T-helper 1 cell (primary cell): ENCODE measurements at places on chromosomes 12 and 14.

- no peak for DNase-seq
Observed at GRCh38 chr14:50210074-50210473, 21.3 kb downstream of the SOS2 start.

DNA sequence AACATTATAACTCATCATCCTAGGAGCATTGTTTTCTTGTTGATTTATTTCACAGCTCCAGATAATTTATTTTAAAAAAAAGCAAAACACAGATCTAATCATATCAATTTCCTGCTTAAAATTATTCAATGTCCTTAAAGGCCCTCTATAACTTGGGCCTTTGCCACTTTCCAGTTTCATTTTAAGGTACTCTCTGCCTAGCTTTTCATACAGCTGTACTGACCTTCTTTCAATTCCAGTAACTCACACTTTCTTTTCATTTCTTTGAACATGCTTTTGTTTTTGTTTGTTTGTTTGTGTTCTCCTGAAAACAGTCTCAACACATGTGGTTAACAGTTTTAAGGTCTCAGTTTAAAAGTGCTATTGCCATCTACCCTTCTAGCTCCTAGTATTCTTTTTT is 281.9 kb downstream of the ACSS3 start:
- no peak for DNase-seq

- no peak for DNase-seq
Observed at GRCh38 chr12:64566831-64567517, 43.3 kb upstream of the RASSF3 start.

GRCh38 chr12:132410296-132410625 is 79.7 kb upstream of the FBRSL1 start:
- DNase-seq, result no peak

DNA sequence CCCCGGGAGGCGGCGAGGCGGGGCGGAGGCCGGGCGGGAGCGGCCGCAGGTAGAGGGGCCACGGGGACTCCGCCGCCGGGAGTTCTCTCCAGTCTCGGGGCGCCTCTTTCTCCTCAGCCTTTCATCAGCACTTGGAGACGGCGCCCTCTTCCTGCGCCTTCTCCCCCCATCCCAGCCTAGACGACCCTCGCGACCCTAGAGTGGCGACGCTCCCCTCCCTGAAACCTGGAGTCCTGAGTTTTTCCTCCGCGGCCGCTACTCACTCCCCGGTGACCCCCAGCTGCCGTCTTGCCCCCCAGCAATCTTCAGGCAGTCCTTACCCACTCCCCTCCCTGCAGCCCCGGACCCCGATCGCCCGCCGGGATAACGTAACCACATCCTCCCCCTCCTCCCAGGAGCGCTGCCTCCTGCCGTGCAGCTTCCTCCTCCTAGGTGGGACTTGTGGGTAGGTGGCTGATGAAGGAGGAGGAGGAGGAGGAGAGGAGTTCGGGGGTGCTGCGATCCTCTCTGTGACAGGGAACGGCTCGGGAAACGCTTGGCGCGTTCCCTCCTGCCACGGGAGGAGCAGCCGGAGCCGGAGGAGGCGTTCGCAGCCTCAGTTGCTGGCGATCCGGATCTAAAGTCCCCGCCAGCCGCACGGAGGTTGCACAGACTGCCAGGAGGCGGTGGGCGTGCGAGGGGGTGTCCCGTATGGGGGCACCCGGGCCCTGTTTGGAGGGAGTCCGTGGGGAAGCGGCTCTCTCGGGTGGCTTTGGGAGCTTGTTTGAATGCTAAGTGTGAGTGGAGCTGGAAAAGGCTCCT is 891 bp downstream of the PLEKHA5 start:
- DNase-seq, result no peak

DNA sequence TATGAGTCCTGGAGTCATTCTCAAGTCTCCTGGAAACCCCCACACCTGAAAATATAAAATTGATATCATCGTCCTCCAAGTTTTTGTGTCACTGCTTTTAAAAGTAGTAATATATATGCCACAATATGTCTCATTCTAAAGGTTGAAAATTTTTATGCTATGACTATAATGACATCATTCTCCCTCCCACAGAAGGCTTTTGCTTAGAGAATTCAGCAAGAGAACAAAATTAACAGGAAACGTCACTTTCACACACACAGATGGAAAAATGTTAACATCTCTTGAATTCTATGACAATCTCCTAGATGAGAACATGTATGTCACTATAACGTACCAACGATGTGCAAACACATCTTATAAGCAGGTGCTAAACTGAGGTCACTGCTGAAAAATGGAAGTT is 498.3 kb downstream of the FOXG1 start:
- DNase-seq, result no peak

DNA sequence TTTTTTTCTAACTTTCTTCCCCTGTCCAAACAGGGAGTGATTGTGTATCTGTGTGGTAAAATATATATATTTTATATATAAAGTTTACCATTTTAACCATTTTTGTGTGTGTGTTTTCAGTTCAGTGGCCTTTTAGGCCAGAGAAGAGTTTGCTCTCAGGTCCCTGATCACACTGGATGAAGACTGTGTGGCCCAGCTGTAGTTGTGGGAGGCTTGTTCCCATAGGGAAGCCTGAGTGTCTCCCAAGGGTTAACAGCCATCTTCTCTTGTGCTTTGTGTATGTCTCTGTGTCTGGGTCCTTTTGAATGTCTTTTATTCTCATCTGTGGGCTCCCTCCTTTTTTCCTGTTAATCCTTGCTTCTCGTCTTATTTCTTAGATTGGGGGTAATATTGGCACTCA is 23.4 kb downstream of the CGRRF1 start:
- no peak for DNase-seq

GRCh38 chr12:105613887-105614286 is 283.4 kb downstream of the C12orf75 start:
- DNase-seq, result no peak

DNA sequence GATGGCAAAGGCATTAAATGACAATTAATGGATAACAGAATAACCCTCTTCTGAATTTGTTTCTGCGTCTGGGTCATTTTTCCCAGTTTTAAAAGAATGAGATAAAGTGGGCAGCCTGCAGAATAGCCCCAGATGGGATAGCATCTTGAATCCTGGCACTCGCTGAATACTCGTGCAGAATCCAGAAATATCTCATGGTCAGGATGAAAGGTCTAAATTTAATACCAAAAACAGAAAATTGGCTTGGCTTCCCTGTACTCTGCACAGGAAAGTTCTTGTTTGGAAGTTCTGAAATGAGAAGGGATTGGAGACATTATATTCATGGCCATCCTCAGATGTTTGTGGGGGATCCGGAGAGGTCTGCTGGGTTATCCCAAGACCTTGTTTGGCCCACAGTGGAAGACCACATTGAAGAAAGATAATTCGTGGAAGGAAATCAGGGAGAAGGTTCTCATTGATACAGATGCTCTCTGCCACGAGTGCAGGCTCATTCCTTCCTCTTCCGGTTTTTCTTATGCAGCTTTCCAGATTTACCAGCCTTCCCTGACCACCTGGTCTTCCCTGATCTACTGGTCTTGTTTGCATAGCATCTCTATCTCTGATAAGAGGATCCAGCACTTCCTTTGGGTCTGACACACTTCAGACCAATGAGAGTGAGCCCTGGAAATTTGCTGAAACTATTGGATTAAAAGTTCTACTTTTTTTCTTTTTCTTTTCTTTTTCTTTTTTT is 6.0 kb upstream of the IFT81 start:
- DNase-seq, result no peak

DNA sequence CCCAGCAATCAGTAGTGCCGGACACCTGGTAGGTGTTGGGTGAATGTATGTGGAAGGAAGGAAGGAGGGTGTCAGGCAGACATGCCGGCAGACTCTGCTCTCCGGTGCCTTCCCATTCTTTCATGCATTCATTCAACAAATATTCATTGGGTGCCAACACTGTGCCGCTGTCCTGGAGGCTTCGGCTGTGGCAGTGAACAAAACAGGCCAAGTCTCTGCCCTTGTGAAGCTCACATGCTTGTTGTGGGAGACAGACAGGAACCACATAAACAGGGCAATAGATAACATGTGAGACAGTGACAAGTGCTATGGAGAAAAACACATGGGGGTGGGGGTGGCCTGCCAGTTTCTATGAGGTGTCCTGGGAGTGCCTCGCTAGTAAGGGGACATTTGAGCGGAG is 56.5 kb upstream of the ATF1 start:
- DNase-seq, result no peak

- no peak for DNase-seq
Observed at GRCh38 chr12:120350576-120351350, 18.2 kb downstream of the MSI1 start.

- DNase-seq, result no peak
Observed at GRCh38 chr12:46977871-46978375, 101.5 kb upstream of the PCED1B start.

DNA sequence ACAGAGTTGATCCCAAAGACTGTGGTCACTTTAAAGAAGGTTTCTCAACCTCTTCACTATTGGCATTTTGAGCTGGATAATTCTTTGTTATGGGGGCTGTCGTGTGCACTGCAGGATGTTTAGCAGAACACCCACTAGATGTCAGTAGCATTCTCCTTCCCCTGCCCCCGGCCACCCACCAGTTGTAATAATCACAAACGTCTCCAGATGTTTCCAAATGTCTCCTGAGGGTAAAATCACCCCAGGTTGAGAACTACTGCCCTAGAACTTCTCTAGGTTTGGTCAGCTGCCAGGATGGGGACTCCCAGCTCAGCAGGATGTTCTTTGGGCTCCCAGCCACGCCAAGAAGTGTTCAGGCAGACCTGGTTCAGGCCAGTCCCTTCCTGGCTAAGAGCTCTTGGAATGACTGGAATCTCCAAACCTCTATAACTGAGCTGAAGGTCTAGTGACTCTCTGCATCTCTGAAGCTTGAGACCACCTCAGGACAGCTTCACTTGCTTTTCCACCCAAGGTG is 12.5 kb upstream of the AJUBA start:
- DNase-seq, result no peak

DNA sequence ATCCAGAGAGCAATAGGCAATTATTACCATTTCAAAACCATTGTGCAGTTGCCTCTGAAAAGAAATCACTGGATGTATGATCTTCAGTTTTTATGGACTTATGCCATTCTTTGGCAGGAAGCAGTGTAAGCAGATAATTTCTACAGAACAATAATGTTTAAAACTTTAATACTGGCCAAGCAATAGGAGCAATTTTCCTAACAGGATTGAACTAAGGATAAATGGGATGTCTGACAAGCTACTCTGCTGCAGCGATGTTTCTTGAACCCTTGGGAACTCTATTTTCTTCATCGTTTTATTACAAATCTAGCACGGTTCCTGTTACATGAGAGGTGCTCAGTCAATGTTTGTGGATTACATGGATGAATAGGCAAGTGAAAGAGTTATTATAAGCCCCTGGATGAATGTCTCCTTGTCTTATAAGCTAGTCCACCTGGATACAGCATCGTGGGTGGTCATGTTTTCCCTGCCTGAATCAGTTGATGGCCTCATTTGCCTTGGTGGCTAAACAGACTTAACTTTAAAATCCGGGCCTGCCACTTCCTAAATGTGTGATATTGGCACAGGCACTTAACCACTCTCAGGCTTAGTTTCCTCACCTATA is 68.2 kb upstream of the MDM1 start:
- no peak for DNase-seq

GRCh38 chr14:50820786-50821509 is 10.0 kb downstream of the NIN start:
- DNase-seq, result no peak

GRCh38 chr14:20811986-20812975 is 9.6 kb upstream of the RNASE1 start:
- no peak for DNase-seq

DNA sequence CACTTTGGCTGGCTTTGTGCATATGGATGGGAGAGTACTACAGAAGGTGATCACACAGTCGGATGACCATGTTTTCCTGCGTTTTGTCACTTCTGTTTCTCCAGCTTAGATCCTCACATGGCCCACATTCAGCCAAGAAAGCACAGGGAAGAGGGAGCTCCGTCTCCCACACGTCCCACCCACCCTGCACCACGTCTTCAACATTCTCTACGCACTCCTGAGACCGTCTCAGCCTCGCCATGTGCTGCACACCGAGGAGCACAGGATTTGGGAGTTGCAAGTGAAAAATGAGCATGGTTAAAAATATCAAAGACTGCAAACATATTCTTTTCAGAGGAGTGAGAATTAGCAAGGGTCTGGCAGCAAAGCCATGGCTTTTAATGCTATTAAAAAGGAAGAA is 122.2 kb downstream of the APAF1 start:
- no peak for DNase-seq

- no peak for DNase-seq
Observed at GRCh38 chr14:35637269-35637668, 103.3 kb downstream of the INSM2 start.

GRCh38 chr12:71840231-71840847 is 780 bp downstream of the TBC1D15 start:
- DNase-seq, result peak; percentile 52

GRCh38 chr12:63124778-63125177 is 26.2 kb downstream of the AVPR1A start:
- DNase-seq, result no peak

- DNase-seq, result peak; percentile 35
Observed at GRCh38 chr12:56631790-56632700, 1.9 kb upstream of the BAZ2A start.

DNA sequence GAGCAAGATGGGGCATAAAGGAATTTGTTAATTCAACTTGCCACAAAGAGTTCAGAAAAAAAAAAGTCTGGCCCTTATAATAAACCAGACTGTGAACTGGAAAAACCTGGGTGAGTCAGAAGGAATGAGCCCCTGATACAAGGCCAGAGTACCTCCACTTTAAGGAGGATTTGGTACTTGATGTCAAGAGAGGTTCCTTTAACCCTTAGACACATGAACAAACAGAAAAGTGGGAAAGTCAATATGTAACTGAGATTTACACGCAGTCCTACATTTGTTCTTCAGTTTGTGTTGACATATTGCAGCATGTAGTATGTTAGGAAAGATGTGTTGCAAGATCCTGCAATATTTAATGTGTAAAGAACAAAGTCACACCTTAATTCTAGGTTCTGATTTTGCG is 14.2 kb upstream of the SLC38A4 start:
- DNase-seq, result no peak

DNA sequence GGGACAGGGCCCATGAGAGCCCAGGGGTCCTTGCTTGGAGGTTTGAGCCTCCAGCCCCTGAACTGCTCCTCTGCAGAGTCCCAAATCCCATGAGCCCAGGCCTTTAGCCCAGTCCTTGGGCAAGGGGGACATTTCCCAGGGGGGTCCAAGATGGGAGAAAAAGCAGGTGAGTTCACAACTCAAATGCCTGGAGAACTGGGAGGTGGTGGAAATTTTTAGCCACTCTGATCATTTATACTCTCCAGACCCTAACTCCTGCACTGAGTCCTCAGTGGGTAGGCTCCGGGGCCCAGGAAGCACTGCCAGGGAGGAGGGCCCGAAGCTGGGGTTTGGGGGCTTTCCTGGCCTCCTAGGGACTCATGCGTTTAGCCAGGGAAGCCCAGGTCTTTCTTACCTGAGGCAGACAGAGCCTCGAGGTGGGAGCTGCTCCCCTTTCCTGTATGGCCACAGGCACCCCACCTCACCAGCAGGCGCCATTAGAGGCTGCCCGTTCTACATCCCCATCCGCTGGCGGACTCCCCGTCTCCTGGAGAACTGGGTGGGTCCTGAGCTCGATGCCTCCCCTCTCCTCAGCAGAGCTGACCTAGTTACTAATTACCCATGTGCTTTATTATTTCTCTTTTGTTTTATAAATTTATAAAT is 998 bp downstream of the HNF1A start:
- DNase-seq, result no peak

GRCh38 chr14:55546212-55546874 is 33.7 kb upstream of the KTN1 start:
- no peak for DNase-seq
